Erythroblast (primary cell): ENCODE measurements at places on chromosomes 2 and 18.

DNA sequence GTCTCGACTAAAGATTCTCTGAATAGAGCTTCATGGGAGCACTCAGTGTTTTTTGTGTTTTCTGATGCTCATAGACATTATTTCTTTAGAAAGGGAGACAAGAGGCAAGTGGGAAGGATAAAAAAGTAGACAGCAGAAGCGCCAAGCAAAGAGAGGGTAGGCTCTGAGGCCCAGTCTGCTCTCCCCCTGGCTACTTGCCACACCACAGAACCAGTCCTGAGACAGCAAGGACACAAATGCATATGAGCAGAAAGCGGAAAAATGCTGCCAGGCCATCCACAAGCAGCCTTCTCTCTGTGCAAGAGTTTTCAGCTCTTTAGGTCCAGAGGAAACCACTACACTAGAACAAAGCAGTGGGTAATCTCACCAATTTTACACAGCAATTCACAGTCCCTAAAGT is 285.4 kb downstream of the ZNF521 start:
- no peak for DNase-seq

- DNase-seq: no peak
Measured at GRCh38 chr2:69017080-69017479, 4.1 kb downstream of the ANTXR1 start.

- no peak for DNase-seq
Measured at GRCh38 chr2:20983844-20984243, 60.0 kb downstream of the APOB start.

- no peak for DNase-seq
Measured at GRCh38 chr18:57095884-57096283, 51.0 kb upstream of the BOD1L2 start.
